ENCODE measurements at places on chromosomes 11 and 22.

DNA sequence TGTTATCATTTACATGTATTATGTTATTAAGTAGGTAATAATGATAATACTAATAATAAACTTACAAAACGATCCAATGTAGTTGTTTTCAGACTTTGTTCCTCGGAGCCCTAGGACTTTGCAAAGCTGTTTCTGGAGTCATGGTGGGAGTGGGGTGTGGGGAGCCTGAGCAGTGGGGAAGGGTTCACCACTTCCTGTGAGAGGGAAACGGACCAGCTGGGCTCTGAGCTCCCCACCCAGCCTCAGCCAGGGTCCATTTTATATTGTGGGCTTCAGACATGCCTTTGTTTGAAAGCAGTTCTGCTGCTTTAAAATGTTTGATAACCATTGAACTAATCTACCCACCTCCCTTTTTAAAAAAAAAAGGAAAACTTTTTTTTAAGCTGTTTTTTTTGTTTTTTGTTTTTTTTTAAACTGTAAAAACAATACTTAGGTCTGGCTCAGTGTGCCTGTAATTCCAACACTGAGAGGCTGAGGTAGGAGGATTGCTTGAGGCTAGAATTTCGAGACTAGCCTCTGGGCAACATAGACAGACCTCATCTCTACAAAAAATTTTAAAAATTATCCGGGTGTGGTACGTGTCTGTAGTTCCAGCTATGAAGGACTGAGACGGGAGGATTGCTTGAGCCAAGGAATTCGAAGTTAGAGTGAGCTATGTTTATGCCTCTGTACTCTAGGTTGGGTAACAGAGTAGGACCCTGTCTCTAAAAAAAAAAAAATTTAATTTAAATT lies 7.0 kb downstream of the SERPING1 start:
- no peak for DNase-seq

- DNase-seq, result no peak
Observed at GRCh38 chr22:31750365-31751284, 693 bp upstream of the PRR14L start.

GRCh38 chr11:123144707-123145106 lies 50.3 kb downstream of the CLMP start:
- DNase-seq, result no peak

DNA sequence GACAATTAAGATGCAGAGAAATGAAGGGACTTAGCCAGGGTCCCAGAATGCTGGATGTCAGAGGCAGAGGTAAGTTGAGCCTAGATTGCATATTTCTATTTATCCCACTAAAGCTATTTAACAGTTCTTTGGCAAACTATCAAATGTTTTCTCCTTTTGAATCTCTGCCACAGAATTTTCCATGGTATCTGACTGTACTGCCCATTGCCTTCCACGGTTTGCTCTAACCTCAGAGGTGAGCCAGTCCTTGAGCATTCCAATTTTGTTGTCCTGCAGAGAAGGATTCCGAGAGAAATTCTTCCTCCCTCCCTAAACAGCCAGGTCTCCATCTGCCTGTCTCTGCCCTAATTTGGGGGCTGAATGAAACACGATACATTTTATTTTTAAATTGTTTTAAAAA lies 368.3 kb upstream of the SYN3 start:
- DNase-seq, result no peak

DNA sequence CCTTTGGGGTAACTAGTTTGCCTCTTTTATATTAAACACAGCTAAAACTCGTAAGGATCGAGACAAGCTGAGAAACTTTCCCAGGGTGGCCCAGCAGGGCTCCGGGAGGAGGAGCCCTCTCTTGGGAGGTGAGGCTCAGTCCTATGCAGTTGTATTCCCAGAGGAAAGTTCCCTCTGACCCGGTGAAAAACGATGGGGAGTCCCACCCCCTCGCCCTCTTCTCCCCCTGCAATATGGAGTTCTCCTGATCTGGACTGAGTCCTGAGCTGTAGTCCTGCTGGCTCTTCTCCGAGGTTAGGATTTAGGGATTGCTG lies 1.3 kb downstream of the NTM start:
- no peak for DNase-seq

- DNase-seq, result no peak
Observed at GRCh38 chr11:108589136-108589535, 4.4 kb downstream of the EXPH5 start.

DNA sequence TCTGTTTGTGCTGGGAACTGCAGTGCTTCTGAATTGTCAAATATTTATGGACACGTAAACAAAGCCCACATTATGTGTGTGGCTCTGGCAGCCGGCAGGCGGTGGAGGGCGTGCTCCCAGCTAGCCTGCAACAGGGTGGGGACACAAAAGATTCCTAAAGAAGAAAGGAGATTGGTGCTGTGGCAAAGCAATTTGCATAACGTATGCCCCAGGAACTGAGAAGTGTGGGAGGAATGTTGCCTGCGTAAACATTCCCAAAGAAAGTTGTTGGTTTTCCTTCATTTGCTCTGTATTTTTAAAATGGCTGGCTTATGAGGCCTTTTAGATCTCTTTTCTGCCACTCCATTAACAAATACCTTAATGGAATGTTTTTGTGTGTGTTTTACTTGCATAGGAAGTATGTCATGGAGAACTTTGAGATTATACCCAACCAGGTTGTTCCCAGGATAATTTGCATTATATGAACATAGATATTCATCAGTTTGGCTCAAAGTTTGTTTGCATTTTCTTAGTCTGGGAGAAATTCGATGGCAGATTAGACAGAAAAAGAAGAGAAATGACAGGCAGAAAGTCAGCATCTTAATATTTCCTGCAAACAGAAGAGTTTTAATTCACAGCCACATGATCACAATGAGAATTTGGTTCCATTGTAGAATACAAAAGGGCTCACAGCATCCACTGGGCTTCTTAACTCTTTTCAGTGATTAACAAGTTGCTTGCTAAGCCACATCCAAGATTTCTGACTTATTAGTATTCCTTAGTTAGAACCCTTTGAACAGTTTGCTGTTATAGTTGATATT lies 41.8 kb upstream of the DLAT start:
- no peak for DNase-seq

DNA sequence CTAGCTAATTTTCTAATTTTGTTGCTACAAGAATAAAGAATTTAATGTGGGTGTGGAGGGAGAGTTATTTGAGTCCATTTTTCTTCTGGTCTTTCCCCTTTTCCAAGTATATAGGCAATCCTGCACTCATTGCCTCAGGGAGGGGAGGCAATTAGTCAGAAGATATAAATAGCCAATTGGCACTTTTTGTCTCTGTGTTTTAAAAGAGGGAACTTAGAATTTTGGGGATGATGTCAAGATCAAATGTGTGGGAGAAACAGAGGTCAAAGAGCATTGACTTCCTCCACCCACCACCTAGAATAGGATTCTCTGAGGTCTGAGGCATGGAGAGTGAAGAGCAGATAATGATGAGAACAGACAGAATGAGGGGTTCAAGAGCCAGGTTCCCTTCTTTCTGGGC lies 120.3 kb upstream of the ZC3H12C start:
- DNase-seq, result peak; percentile 95

- no peak for DNase-seq
Observed at GRCh38 chr11:2375964-2376551, 1.1 kb upstream of the CD81 start.

- DNase-seq, result no peak
Observed at GRCh38 chr11:68837583-68838571, 3.8 kb downstream of the CPT1A start.

DNA sequence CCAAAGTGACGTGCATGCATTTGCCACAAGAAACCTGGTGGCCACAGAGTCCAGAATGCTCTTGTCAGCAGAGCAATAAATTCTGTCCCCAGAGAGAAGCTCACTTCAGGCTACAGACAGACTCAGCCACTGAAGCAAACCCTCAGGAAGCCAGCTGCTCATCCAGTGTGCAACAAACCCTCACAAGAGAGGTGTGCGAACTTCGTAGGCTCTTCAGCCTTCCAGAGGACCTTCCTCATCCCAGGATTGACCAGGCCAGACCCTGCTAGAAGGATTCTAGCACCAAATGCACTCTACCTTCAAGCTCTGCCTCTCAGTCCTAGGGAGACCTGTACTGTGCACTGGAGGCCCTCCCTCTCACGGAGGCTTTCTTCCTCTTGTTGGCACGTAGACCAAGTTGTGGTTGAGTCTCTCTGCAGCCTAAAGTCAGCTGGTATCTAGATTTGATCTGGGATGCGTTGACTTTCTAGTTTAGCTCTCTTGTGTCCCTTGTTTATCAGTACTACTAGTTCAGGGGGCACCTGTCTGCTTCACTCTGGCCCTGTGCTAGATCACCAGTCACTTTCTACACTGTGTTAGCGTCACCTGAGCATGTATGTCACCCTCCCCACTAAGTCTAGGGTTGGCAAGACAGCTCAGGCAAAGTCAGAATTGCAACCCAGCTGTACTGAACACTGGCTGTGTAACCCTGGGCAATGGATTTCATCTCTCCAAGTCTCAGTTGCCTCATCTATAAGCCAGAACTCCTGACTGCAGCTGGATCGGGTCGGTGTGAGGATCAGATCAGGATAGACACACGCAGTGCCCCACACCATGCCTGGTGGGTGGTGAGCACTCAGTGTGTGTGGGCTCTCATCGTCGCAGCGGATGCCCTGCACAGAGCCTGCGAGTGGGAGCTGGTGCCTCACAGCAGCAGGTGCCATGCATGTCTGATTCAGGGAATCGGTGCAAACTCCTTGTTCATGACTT lies 22.1 kb upstream of the TMPRSS13 start:
- peak; percentile 25 for DNase-seq

- no peak for DNase-seq
Observed at GRCh38 chr22:33472462-33473344, 414.5 kb upstream of the SYN3 start.

- DNase-seq, result no peak
Observed at GRCh38 chr22:25402501-25403283, 161.8 kb upstream of the GRK3 start.

DNA sequence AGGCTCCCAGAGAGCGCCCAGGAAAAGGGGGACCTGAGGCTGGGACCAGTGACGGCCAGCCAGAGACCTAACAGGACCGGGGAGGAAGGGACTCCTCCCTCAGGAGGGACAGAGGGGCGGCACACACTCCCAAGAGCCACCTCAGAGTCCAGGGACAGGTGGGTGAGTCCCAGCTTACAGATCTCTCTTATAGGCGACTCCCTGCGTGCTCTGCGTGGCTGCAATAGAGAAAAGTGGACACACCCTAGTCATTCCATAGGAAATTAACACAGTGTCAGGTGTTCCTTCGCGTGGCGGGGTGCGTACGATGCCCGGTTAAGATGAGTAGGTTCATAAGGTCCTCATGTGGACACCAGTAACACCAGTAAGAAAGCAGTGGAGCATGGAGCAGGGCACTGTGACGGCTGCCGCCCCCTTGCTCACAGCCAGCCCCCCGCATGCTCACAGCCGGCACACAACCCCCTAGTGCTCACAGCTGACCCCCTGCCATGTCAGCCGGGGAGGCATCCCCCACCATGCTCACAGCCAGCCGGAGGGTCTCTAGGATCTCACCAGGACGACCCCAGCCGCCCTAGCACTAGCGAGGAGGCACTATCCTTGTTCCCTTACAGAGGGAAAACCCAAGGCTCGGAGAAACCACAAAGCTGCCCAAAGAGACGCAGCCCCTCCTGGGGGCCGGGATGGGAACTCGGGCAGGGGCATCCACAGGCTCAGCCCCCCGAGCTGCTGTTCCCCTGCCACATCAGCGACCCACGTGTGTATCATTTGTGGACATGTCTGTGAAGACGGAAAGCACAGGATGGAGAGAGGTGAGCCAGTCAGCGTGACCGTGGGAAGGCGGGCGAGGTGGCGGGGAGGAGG lies 426.8 kb downstream of the TBC1D22A start:
- no peak for DNase-seq

DNA sequence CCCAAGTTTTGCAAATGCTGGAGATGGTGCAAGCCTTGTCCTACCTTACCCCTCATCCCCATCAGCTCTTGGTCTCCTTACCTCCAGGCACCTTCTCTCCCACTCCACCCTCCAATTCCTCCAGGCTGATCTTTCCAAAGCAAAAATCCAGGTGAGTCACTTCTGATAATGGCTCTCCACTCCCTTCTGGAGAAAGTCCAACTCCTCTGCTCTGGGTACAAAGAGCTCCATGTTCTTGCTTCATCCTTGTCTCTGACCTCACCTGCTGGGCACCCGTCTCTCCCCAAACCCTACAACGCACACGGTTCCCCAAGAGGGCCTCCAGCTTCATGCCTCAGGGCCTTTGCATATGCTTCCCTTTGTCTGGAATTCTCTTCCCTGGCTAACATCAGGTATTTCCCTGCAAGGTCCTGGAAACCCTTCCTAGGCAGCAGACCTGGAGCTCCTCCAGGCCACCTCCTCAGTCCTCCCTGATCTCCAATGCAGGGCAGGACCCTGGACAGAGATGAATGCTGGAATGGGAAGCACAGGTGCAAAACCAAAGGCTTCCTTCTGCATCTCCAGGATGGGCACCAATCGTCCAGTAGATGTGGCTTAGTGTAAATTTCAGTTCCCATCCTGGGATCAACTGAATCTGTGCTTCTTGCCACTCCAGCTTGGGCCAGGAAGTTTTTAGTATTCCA lies 22.7 kb downstream of the IFT27 start:
- DNase-seq, result no peak

DNA sequence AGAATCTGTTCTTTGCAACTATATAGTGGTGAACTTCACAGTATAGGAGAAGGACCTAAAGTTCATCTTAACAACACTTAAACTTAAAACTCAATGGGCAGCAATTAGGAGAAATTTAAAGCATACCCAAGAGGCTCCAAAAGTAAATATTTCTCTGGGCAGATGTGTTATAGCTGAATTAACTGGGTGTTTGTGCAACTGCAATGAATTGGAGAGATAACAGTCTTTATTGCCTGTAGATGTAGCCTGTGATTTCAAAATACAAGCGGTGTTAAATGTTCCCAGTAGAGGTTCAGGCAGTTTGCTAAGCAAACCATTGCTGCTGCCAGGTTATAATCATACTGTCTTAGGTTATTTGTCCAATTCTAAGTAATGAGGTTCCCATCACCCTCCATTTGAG lies 294.1 kb upstream of the MTNR1B start:
- DNase-seq, result no peak

DNA sequence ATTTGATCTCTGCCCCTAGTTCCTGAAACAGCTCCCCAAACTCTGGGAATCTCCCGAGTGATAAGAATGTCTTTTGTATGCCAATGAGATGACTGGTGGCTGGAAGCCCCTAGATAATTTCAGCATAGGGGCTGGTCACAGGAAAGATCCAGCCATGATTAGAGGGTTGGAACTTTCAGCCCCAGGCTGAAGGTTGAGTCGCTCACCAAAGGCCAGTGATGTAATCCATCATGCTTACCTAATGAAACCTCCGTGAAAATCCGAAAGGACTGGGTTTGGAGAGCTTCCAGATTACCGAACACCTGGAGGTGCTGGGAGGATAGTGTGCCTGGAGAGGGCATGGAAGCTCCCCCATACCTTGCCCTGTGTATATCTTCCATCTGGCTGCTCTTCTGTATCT lies 26.0 kb downstream of the LRRC32 start:
- no peak for DNase-seq

Measured in inflammatory macrophage (primary cell).